HepG2 (cell line): ENCODE measurements at places on chromosomes 16 and 17. TPM values are rescaled to one million over a fixed set of nuclear protein-coding genes. Genes with fewer than 3 reads are reported as not detected.

GRCh38 chr17:27506348-27507218 lies 50.3 kb downstream of the KSR1 start:
- DNase-seq: no peak

DNA sequence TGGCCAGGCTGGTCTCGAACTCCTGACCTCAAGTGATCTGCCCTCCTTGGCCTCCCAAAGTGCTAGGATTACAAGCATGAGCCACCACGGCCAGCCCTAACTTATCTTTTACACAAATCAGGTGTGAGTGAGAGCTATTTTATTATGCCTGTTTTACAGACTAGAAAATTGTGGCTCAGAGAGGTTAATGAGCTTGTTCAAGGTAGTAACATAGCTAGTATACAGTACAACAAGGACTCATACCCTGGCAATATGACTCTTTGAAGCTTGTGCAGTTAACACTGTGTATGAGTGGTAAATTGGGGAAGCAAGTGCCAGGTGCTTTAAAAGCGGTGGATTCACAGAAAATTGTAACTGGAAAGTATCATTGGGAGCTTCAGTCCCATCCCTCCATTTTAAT lies 49.0 kb downstream of the YPEL2 start:
- no peak for DNase-seq

FTO gene
- 41.6 and 43.3 TPM in 2 replicates for polyA plus RNA-seq

GRCh38 chr17:19717411-19717908 lies 1.1 kb upstream of the SLC47A2 start:
- no peak for DNase-seq

GPR142 gene
- polyA plus RNA-seq: not detected in 2 replicates

DNA sequence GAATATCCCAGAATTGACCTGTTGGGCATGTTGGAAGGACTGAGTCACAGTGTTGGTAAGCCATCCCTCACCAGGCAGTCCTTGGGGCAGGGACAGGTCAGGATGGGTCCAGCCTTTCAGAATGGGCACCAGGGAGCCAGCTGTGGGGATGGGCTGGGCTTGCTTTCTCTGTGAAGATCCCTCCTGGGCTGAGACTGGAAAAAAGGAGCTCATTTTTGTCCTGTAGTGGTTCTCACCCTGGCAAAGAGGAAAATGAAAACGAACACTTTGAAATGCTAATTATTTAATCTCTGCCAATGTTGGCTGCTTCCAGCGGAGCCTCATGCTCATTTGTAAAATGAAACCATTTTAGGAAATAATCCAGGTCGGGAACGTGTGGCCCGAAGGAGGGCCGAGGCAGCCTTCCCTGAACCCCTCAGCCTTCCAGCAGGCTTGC lies 237.5 kb upstream of the SALL1 start:
- no peak for DNase-seq

GP1BA gene
- not detected in 2 replicates for polyA plus RNA-seq

CCDC200 gene
- polyA plus RNA-seq: not detected in 2 replicates

- DNase-seq: no peak
Measured at GRCh38 chr16:15764112-15764511, 92.7 kb downstream of the MYH11 start.

GRCh38 chr17:31390748-31391495 lies 553 bp upstream of the RAB11FIP4 start:
- DNase-seq: no peak

DNA sequence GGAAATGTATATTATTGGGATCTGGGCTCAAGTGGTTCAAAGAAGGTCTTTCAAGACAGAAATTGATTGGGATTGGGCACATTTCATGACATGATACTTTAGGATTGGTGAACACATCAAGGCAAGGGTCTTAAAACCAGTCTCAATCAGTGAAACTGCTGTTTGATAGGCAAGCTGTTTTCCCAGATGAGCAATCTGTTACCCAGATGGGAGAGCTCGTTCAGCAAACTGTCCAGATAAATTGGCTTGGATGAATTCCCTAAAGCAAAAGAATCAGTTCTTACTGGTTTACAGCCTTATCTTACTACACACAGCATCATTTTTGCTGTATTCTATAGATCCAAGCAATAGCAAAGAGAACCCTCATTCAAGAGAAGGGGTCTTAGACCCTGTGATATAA lies 31.0 kb upstream of the CNEP1R1 start:
- no peak for DNase-seq

DNA sequence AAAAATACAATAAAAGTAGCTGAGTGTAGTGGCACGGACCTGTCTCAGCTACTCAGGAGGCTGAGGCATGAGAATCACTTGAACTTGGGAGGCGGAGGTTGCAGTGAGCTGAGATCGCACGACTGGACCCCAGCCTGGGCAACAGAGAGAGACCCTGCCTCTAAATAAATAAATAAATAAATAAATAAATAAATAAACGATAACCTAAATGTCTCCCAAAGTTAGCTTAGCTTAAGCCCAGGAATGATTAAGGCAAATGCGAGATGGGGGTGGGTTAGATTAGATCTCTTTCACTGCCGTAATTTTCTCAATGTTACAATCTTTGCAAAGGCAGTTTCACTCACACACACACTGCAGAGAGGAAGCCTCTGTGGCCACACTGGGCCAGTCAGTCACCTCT lies 46.7 kb downstream of the WSB1 start:
- DNase-seq: no peak

TSEN54 gene
- 63.3 and 64.4 TPM in 2 replicates for polyA plus RNA-seq

DNA sequence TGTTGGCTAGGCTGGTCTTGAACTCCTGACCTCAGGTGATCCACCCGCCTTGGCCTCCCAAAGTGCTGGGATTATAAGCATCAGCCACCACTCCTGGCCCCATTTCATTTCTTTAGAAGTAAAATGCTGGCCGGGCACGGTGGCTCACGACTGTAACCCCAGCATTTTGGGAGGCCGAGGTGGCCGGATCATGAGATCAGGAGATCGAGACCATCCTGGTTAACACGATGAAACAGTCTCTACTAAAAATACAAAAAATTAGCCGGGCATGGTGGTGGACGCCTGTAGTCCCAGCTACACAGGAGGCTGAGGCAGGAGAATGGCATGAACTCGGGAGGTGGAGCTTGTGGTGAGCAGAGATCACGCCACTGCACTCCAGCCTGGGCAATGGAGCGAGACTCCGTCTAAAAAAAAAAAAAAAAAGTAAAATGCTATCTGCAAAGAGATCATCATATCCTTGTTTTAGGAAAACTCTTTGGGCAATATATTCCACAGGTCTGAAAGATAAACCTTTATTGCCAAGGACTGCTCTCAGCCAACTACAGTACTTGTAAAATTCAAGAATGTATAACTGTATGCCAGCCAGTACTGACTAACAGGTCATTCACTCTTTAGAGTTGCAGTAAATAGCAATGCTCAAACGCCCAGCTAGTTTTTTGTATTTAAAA lies 3.8 kb downstream of the GJC1 start:
- DNase-seq: no peak

DNA sequence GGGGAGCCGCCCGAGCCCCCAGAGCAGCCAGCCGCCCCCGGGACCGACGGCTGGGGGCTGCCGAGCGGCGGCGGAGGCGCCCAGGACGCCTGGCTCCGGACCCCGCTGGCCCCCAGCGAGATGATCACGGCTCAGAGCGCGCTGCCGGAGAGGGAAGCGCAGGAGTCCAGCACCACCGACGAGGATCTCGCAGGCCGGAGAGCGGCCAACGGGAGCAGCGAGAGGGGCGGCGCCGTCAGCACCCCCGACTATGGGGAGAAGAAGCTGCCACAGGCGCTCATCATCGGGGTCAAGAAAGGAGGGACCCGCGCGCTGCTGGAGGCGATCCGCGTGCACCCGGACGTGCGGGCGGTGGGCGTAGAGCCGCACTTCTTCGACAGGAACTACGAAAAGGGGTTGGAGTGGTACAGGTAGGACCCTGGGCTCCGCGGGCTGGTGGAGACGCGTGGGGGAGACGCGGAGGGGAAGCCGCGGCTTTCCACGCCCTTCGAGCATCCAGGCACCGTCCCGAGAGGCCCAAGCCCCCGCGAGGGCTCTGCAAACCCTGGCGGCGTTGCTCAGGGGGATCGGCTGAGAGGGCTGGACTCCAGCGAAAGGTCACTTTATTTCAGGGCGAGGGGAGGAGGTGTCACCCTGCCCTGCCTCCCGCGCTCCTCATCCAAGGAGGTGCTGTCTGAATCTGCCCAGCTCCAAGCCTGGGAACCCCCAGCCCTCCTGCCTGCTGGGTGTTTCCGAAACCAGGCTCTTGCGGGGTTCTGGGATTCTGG lies 1.2 kb downstream of the HS3ST4 start:
- no peak for DNase-seq

ST6GALNAC1 gene
- not detected in 2 replicates for polyA plus RNA-seq

BBS2 gene
- 58.2 and 68.3 TPM in 2 replicates for polyA plus RNA-seq

DNA sequence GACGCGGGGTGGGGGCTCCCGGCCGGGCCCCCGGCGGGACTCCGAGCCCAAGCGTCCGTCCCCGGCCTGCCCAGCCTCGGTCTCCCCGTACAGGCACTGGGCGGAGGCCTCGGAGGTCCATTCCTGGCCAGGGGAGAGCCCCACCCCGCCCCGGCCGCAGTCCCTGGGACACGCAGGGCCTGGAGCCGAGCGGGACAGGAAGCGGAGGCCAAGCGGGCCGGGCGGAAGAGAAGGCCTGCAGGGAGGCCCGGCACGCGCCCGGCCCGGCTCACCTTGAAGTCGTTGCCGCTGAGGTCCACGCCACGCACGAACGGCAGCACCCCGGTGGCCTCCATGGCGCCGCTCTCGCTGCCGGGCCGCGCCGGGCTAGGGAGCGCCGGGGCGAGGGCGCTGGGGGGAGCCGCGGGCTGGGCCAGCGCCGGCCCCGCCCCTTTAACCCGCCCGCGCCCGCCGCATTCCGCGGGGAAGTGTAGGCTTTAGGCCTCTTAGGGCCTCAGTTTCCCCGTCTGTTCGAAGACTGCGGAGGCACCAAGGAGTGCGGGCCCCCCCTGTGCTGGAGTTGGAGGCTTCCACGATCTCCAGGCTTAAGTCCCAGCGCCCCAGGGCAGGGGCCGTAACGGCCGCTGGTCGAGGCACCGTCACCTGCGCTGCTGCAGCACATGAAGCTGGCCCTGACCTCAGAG lies at the start of gene FLII:
Gene FLII, minus strand, starts transcription at position 383 of the 683 bp plus-strand sequence. Its CDS starts 48 bp downstream, at position 335.
- DNase-seq: peak; percentile 19

PHOSPHO1 gene
- not detected in 2 replicates for polyA plus RNA-seq

FN3KRP gene
- 22.1 and 22.4 TPM in 2 replicates for polyA plus RNA-seq

DNA sequence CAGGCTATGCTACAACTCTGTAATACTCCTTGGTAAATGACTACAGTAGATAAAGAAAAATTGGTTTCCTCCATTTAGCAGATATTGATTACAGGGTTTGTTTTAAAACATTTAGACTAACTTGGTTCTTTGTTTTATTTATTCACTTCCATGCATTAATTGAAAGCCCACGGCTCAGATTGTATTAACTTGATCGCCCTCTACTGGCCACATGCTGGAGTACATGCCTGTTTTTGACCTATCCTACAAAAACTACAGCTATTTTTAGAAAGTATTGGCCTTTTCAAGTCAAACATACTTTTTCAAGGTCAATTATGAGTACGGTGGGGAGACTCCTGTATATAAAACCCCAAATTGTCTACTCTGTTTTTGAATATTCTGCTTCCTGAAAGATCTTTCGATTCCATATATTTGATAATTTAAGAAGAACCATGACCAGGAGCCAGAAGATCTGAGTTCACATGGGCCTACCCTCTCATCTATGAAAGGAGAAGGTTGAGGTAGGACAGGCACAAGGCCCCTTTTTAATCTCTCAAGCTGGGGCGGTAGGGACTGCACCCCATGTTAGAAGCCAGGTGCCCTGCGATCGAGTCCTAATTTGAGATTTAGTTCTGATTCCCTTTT lies 51.8 kb downstream of the CA10 start:
- peak; percentile 33 for DNase-seq

DNA sequence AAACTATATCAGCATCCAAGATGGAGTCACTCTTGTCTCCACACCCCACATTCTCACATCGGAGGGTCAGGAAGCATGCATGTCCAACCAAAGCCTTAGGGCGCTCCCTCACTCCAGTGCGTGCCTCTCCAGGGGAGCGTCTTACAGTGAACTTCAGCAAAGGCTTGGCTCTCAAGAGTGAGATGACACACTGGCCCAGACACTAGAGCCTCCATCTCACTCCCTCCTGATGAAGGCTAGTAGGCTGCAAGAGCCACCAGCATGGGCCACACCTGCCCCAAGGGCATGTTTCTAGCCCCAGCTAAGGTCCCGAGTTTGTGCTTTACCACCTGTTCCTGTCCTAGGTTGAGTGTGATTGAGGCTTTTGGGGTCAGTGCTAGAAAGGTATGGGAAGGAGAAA lies 40.5 kb downstream of the BEAN1 start:
- DNase-seq: no peak

- no peak for DNase-seq
Measured at GRCh38 chr17:56943505-56944125, 17.2 kb downstream of the COIL start.

DNA sequence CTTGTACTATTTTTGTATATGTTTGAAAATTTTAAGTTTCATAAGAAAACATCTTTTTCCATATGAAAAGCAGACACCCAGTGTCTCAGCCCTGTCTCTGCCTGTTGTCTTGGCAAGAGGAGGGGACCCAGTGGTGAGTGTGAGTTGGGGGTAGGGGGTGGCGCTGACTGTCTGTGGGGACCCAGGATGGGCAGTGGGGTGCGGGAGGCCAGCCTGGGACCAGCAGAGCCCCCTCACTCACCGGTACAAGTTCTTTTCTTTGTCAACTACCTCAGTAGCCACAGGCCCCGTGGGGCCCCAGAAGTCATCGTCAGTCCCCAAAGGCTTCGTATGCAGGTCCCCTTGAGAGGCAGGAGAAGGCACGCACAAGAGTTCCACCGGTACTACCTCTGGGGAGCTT lies 46.2 kb downstream of the MIS12 start:
- DNase-seq: no peak

DNA sequence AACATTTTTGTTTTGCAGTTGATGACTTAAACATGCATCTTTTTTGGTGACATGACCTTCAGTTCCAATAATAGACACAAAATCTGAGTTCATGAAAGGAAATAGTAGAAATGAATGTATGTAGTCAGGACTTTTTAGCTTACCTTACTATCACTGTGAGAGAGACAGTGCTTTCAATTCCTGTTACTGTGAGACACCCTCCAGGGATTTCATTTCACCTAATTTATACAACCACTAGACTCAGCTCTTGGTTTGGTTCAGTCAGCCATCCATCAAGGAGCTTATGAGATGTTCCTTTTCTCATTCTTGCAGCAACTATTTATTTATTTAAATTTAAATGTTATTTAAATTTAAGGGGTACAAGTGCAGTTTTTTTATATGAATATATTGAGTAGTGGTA lies 77.9 kb downstream of the MAP2K4 start:
- DNase-seq: no peak

DNA sequence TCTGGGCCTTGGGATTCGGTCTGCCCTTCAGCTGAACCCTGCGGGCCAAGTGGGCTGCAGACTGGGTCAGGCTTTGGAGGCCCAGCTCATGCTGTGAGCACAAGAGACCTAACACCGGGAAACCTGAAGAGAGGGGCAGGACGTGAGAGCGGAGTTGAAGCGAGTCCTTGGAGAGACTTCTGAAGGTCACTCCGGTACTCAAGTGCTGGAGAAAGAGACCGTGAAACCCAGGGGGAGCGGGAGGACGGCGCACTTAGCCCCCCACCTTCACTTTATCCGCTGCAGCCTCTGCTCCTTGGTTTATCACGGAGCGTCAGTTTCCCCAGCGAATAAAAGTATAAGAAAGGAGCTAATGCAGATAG lies 361 bp downstream of the UQCRC2 start:
- DNase-seq: no peak

VASN gene
- polyA plus RNA-seq: 8.4 and 15.5 TPM in 2 replicates
